ENCODE measurements at places on chromosomes 7 and 10.

DNA sequence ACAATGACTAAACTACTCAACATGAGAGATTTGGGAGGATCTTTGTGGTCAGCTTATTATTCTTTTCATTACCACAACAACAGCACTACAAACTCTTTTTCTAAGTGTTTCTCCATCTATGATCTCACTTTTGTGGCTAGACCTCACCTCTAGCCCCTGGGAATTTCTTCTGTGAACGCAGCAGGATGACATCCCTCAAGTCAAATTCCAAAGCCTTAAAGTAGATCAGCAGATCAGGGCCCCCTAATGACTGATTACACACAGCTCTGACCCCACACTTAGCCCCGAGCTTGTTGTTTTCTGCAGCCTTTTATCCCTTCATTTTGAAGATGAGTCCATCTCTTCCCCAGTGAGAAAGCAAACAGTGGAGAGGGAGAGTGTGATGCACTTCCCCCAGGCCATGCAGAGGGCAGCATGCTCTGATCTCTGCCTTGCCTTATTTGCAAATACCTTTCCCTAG lies 27.3 kb downstream of the TFAM start:
- no peak for DNase-seq

DNA sequence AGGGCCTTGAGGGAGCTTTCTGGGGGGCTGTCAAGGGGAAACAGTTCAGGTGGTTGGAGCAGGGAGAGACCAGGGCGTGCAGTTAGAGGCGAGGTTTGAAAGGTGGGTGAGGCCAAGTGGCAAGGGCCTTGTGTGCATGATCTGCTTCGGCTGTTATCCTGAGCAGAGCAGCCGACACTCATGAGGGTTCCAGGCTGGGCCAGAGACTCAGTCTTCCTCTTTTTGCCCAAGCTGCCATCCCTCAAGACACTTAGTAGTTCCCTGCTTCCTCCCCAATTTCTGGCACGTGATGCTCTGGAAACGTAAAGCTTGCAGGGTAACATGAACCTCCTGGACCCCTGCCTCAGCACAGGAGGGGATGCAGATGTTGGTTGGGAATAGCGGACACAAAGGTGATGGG lies 44.1 kb downstream of the KLRG2 start:
- DNase-seq = no peak

DNA sequence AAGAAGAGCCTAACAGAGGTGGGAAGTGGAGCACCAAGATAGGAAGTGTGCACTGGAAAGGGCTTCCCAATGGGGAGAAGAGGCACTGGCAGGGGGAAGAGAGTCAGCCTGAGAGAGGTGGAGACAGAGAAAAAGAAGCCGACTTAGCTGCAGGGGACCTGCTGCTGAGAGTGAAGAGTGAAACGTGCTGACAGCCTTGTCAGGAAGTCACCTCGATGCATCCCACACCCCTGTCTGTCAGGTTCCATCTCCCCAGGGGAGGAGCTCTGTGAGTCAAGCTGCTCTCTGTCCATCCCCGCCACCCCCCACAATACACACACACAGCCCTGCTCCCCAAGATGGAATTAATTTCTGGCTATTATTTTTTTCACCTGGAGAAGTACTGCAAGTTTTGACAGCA lies 14.0 kb downstream of the KAZALD1 start:
- no peak for DNase-seq

GRCh38 chr7:4711634-4712033 lies 29.5 kb downstream of the FOXK1 start:
- no peak for DNase-seq

DNA sequence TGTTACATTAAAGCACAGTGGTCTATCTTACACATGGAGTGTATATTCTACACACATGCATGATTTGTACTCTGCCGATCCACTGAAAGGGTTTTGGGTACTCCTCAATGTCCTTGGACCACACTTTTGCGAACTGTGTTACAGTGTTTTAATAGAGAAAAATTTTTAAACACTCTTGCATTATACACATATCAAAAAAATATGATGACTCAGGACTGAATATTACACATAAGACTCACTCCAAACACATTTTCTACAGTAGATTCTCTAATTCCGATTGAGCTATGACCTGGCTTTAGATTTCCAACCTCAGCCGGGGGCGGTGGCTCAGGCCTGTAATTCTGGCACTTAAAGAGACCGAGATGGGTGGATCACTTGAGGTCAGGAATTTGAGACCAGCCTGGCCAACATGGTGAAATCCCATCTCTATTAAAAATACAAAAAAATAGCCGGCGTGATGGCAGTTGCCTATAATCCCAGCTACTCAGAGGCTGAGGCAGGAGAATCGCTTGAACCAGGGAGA lies 222.4 kb downstream of the CACNA2D1 start:
- DNase-seq = no peak

DNA sequence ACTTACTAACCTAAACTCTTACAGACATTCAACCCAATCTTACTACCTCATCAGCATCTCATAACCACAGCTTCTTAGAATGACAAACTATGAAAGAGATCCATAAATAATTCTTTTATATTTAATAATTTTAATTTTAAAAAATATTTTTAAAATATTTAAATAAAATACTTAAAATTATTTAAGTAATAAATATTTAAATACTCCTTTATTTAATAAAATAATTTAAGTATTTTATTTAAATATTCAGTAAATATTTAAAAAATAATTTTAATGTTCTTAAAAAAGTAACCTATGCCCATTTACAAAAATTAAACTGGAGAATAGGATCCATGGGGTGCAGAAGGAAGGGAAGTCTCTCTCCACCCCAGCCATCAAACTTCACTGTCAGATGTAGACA lies 627.3 kb upstream of the MGMT start:
- no peak for DNase-seq

- no peak for DNase-seq
Observed at GRCh38 chr7:100102950-100103840, 1.8 kb downstream of the AP4M1 start.

- DNase-seq = peak; percentile 85
Observed at GRCh38 chr10:110354322-110354766, 49.6 kb upstream of the SMNDC1 start.

- DNase-seq = no peak
Observed at GRCh38 chr7:2116989-2117591, 115.7 kb downstream of the MAD1L1 start.

DNA sequence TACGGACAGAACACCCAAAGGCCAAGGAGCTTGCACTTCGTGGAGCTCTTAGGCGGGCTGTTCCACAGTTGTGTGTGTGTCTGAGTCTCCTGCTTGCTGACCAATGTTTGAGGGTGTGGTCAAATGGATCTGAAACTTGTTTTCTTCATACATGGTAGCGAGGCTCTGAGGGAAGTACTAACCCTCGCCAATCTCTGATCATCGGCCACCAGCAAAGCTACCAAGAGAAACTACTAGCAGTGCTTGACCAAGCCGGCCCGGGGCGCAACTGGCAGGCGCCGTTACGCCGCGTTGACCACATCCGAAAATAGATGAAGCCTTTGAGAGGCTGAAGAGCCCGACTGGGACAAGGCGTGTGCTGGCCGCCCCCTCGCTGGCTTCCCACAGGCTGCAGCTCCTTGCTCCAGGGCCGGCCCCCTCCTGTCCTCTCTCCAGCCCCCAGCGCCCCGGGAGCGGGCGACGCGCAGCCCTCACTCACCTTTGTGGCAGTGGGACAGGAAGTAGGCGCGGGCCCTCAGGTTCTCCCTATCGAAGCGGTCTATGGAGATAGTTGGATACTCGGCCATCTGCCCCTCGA lies 384 bp downstream of the DCLRE1C start:
- no peak for DNase-seq

DNA sequence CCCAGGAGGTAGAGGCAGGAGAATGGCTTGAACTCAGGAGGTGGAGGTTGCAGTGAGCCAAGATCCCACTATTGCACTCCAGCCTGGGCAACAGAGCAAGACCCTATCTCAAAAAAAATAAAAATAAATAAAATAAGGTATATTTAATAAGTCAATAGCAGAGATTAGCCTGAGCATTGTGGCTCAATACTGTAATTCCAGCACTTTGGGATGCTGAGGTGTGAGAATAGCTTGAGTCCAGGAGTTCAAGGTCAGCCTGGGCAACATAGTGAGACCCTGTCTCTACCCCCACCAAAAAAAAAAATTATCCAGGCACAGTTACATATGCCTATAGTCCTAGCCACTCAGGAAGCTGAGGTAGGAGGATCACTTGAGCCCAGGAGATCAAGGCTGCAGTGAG lies 38.4 kb upstream of the OIT3 start:
- no peak for DNase-seq

- no peak for DNase-seq
Observed at GRCh38 chr7:23377134-23377533, 78.0 kb downstream of the MALSU1 start.

DNA sequence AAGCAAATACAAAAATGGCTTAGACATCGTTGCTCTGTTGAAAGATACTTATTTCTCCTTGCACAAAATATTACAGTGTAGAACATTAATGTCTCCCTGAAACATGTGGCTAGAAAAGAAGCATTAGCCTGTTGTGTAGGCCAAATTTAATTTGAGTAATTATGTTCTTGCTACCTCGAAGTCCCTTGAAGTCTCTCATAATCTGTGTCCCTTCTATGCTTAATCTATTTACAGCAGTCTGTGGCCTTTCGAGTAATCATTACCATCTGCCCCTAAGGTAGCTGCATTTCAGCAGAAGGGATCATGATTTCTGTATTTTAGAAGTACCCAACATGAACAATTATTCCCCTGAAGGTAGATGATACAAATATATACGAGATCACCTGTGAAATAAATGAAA lies 615.2 kb downstream of the GRM8 start:
- DNase-seq = no peak

DNA sequence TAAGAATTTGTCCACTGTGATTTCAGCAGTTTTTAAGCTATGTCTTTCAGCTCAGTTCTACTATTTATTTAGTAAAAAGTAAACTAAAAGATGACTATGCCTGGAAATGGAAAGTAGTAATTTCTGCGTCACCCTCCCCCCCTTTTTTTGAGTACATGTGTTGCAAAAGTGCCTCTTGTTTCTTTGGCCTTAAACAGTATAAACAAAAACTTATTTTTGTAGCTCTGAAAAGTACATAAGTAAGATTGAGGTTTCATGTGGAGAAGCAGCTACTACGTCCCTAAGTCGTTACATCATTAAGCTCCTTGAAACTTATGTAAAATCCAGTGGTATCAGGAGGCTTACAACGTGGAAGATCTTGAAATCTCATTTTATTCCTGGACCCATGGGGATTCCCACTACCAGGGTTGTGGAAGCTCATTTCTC lies 46.3 kb upstream of the HBP1 start:
- DNase-seq = no peak

- no peak for DNase-seq
Observed at GRCh38 chr7:39353615-39354376, 212.4 kb upstream of the YAE1 start.

- no peak for DNase-seq
Observed at GRCh38 chr7:35039343-35039742, 2.1 kb upstream of the DPY19L1 start.

DNA sequence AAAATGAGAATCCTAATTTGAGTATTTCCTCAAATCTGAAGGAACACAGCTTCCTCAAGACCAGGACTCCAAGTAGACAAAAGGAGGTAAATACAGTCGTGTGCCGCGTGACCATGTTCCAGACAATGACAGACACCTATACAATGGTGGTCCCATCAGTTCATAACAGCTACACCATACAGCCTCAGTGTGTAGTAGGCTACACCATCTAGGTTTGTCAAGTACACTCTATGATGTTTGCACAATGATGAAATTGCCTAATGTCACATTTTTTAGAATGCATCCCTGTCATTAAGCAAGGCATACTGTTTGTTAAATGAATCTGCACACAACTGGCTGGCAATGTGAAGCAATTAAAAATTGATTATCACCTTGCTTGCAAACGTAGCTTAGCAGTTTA lies 107.9 kb downstream of the PROSER2 start:
- DNase-seq = no peak

- DNase-seq = no peak
Observed at GRCh38 chr10:98832196-98832595, 385.5 kb upstream of the HPS1 start.

DNA sequence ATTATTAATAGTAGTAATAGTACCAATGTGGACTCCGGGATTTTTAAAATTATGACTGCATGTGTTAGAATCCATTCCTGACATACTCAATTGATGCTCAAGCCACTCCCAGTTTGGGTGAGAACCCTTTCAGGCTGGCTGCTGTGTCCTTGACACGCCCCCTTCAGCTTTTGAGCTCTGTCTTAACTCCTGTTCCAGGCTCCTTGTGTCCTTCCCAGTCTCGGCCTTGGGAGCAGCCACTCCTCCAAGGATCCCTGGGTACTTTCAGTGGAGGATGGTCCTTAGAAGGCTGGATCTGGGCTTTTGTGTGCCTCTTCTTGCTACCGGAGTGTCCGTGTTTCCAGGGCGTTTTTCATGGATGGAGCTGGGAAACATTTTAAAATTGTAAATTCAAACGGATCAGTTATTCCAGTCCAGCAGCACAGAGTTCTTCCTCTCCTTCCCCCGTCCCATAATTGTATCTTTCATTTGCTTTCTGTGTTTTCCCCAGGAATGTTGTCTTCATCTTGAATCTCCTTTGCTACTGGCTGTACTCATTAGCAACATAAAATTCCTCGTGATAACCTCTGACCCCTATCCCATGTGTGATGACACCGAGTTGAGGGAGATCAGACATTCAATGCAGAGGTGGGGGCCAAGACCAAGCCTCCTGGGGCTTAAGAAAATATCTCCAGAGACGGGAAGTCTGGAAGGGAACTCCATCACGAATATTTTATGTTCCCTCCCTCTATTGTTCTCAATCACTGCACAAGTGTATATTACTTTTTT lies 40.0 kb upstream of the PFKFB3 start:
- no peak for DNase-seq

DNA sequence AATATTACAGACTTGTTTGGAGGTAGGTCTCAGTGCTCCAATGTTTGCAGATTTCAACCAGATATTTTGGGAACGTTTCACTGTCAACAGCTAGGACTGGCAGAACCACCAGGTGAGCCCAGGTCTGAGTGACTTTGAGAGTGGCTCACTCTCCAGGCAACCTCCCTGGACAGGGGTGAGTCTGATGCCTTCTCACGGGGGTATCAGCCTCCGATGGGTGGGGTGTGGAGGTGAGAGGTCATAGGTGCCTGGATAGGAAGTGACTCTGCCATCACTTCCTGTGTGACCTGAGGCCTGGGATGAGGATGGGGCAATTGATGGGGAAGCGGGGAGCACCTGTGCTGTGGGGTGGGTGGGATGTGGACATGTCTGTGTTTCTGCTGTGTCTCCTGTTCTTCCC lies 4.6 kb downstream of the AZGP1 start:
- DNase-seq = no peak

DNA sequence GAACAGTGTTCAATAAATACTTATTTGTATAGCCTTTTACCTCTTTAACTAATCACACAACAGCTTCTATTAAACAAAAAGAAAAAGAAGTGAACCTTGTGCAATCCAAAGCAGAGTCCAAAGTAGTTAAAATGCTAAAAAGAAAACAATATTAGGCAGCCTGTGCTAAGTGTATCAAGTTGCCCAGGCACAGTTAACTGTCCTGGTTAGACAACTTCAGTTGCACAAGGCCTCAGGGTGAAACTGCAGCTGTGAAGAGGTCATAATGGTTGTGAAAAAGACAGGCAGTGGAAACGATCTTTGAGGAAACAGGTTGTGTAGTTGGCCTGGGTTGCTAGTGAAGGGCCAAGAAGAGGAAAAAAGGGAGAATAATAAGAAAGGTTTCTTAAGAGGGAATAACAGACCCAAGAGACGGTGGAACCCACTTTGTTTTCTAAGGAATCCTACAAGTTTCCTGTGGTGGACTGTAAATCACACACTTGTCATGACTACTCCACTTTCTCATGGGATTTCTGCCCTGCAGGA lies 6.0 kb upstream of the CROT start:
- no peak for DNase-seq
